ENCODE measurements at places on chromosomes 5 and 9.

- DNase-seq: peak; percentile 93
Observed at GRCh38 chr5:84378420-84378819, 6.3 kb downstream of the EDIL3 start.

DNA sequence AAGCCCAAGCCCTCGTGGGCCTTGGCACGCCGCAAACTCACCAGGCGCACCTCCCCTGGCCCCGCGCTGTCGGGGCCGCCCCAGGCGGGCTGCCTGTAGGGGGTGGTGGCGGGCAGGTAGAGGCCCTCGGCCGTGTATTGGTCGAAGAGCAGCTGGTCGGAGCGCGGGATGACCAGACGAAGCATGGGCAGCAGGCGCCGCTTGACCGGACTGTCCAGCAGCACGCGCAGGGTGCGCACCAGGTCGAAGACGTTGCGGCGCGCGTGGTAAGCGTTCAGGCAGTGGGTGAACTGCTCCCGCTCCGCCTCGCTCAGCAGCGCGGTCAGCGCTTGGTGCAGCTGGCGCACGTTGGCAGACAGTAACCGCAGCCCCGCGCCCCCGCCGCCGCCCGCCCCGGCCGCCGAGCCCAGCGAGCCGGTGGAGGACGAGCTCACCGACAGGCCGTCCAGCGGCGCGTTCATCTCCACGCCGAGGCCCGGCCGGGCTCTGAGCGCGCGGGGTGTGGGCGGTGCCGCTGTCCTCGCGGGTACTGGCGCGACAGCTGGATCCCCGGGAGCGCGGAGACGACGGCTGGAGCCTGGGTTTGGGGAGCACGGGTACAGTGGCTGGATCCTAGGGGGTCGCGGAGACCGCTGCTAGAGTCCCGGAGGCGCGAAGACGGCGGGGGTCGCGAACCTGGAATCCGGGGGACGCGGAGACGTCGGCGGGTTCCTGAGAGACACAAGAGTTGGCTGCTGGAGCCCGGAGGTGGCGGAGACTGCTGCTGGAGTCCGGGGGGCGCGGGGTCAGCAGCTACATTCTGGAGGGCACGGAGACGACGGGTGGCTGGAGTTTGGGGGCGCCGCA, 709 bp downstream of the WHRN start:
- no peak for DNase-seq

DNA sequence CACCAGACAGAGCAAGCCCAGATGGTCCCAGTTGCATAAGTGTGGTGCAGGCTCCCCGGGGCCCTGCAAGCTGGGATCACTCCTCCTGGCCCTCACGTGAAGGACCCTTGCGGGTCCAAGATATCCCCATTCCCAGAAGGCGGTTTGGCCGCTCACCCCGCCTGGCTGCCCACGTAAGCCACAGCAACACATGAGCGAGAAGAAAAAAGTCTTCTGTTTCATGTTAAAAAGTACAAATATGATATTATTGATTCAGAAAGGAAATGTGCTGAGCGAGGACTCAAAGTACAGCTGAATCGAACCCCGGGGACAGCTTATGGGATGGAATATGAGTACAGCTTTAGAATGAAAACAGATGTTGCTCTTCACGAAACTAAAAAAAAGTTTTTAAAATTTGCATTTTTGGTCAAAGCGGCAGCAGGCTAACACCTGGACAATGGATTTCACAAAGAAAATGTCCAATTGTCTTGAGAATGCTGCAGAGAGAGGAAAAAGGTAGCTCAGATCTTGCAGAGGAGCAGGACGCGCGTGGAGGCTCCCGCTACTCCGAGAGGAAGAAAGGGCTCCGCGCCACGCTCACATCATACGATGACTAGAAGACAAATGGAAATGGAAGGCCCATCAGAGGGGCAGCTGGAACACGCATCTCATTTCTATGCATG, 427.6 kb downstream of the IRX1 start:
- no peak for DNase-seq

- DNase-seq: peak; percentile 36
Observed at GRCh38 chr9:33025572-33026342, 684 bp downstream of the DNAJA1 start.

- DNase-seq: no peak
Observed at GRCh38 chr5:144979516-144980264, 809.0 kb downstream of the KCTD16 start.

DNA sequence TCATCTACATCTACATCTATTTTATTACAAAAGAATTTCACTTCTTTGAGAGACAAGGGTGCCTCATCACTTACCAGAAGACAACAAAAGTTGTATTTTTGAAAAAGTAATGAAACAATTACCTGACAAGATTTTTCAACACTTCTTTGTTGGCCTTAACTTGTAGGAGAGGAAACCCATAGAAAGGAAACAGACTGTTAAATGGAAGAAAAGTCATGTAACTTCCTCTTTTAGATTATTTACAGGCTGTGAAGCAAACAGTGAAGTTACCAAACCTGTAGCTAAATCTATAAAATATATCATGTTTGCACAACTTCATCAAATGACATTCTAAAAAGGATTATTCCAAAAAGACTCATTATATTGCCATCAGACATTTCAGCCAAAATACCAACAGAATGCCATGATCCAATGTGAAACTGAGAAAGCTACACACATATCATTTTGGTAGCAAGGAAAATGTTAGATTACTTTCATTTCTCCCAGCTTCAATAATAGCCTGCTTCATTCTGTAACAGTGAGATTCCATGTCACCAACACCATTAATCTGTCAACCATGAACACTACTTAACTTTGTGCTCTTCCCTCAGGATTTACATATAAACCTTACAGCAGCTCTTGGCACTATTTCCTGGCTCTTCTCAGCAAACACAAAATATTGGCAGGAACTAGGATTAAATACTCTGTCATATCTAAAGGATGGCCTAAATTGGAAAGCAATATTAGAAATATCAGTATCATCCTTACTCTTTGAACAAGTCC, 122.5 kb downstream of the MCTP1 start:
- DNase-seq: no peak

GRCh38 chr9:84871983-84872382, 202.5 kb downstream of the NTRK2 start:
- DNase-seq: no peak

GRCh38 chr5:31954091-31954490, 220.0 kb downstream of the GOLPH3 start:
- peak; percentile 26 for DNase-seq

GRCh38 chr5:71937921-71938698, 169.2 kb upstream of the MAP1B start:
- no peak for DNase-seq

DNA sequence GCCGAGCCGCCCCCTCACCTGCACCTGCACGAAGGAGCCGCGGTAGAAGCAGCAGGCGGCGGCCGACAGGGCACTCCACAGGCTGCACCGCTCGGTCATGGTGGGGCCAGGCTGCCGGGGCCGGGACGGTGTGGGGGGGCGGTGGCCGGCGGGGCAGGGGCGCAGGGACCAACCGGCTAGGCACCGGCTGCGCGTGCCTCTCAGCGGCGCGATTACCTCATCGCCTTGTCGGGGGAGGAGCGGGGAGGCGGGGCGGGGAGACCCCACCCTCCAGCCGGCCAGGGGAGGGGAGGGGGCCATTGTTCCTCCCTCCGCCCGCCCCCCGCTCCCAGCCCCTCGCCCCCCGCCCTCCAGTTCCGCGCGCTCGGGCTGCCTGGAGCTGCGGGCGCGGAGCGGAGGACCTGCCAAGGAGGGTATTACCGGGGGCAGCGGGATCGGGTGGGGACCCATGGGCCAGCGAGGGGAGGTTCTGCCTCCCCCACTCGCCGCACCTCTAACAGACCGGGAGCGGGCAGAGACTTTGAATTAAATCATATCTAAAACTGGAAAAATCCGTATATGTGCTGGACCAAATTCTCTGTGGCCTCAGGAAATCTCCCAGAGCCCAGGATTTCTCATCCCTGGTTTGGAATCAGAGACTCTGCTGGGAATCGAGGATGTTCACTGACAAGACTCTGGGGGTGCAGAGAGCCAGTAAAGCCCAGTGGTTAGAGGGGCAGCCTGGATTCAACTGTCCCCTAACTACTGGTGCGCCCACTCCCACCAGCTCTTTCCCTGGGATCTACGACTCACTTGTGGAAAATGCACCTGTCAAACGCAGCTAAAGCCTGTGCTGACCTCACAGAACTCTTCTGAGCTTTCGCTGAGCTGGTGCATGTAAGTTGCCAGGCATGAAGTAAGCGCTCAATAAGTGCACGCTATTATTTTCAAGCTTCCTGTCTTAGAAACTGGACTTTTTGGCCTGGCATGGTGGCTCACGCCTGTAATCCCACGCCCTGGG, 20.3 kb upstream of the TOR2A start:
- DNase-seq: no peak

- peak; percentile 49 for DNase-seq
Observed at GRCh38 chr9:134591082-134591571, 50.5 kb upstream of the COL5A1 start.
